ENCODE measurements at places on chromosomes 13 and 19.
A peak's percentile ranks its signal among the peaks of the same experiment; 100 is the strongest.

DNA sequence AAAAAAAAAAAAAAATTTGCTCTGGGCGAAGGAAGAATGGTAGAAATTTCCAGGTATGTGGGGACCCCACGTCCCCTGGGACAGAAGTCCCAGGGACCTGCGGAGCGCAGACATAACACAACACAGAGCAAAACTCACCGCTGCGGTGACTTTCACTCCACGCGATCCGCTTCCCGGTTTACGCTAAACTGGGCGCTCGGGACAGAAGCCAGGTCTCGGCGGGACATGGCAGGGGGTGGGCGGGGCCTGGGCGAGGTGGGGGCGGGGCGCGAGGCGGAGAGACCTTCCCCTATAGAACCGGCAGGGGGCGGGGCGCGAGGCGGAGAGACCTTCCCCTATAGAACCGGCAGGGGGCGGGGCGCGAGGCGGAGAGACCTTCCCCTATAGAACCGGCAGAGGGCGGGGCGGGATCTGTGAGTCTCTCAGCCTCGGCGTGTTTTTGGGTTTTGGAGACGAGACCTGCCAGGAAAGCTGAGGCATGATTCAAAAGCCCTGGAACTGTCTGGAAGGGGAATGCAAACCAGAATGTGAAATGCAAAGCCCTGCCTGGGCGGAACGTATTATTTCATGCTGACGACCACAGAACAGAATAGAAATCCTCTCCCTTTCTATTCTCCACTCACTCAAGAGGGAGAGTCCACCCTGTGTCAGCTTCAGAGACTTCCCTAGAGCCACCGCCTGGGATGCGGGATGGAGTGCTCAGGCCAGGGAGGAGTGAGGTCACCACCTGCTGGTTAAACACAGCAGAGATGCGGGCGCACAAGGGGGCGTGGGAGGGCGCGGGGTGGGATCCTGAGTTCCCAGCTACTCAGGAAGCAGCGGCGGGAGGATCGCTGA is 20.2 kb upstream of the ERVV-1 start:
- DNase-seq, result peak; percentile 81

- DNase-seq, result no peak
These were observed 11.1 kb downstream of the ZSCAN1 start for GRCh38 chr19:58044886-58045285.

DNA sequence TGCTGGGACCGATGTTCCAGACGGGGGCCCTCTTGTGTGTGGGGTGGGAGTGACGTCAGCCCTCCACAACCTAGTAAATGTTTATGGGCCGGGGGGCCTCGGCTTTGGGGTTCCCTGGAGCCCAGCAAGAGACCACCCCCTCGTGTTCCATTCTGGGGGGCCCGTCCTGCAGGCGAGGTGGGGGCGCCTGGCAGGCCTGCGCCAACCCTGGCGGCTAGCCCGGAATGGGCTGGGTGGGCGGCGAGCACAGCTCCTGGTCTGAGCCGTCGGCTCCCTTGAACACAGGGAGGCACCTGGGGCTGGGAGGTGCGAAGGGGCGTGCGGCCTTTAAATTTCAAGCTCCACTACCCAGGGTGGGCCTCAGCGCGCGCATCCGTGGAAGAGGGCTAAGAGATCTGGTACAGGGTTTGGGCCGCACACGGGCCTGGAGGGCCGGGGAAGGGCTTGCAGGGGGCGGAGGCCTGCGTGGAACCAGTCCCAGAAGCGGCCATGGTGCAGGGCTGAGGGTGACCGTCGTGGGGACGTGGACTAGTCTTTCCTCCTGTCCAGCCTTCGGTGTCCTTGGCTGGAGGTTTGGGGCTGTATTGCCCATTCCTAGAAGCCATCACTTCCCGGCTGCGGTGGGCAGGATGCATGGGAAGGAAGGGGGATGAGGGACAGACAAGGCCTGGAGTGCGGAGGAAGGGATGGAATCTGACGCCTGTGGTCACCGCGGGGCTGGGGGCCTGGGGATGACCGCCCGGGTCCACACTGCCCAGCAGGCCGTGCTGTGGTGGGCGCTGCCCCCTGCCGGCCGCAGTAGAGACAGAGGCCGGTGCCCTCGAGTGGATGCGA is 11.4 kb downstream of the NDUFA11 start:
- DNase-seq, result peak; percentile 18

DNA sequence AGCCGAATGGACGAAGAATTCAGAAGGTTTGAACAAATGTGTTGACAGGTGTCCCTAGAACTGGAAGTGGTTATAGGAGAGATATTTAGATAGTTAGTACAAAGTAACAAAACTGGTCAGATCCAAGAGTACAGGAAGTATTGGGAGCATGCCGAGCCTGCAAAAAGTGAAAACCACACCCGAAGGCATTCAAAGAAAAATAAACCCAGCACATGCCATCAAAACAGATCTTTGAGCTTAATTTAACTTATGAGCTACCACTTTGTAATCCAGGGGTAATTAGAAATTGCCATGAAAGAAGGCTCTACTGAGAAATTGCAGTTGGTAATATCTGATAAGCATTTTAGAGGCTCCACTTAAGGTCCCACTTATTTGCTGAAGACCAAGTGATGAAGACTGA is 214.2 kb downstream of the DNAJC15 start:
- no peak for DNase-seq

DNA sequence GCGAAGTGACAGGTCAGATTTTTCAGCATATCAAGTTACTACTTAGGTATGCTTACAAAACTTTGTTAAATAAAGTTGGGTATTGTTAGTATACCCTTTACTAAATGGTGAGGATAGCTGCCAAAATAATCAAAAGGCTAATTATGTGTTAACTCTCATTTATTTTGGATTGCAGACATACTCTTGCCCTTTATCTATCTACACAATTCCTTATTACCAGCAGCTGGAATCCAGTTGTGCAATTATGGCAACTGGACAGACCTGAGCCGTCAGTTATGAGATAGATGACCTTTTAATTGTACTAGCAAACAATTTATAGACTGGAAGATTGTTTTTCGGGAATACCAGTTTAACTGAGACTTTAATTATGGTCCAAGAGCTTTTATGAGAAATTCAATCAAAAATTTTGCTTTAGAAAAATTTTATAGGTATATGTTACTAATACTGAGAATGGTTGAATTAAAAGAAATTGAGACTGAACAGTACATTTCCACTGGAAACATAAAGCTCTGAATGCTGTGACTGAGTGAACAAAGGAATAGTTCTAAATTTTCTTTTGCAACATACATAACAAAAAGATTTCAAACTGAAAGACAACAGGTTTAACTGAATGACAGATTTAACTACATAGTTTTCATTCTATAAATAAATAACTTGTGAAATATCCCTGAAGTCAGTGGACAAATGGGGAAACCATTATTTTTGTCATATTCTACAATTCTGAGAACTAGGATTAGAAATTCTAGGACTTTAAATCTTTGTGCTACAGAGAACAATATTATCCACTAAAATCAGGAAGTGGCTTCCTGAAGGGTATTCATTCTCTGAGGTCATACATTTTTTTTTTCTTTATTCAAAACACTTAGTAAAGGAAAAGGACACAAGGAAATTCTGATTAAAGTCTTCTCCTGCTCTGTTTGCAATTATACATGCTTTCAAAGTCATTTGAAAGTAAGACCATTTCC is 97.4 kb downstream of the ZC3H13 start:
- no peak for DNase-seq

DNA sequence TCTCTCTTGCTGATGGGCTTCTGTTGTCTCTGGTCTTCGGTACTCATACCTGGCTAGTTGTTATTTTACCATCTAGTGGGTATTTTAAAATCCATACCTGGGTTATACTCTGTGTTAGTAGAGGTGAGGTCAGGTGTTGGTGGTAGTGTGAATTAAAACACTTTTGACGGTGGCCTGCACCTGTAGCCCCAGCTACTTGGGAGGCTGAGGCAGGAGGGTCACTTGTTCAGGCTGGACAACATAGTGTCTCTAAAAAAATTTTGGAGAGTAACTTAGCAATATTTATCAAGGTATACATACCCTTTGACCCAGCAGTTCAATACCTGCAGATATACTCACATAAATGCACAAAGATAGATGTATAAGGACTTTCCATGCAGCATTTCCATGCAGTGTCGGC is 55.4 kb downstream of the GSX1 start:
- DNase-seq, result no peak

DNA sequence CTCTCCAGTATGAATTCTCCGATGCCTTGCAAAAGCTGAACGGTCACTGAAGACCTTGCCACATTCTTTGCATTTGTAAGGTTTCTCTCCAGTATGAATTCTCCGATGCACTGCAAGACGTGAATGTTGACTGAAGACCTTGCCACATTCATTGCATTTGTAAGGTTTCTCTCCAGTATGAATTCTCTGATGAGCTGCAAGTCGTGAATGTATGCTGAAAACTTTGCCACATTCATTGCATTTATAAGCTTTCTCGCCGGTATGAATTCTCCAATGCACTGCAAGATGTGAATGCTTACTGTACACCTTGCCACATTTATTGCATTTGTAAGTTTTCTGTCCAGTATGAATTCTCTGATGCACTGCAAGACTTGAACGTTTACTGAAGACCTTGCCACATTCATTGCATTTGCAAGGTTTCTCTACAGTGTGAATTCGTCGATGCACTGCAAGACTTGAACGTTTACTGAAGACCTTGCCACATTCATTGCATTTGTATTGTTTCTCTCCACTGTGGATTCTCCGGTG is 20.0 kb upstream of the ZNF841 start:
- DNase-seq, result no peak

DNA sequence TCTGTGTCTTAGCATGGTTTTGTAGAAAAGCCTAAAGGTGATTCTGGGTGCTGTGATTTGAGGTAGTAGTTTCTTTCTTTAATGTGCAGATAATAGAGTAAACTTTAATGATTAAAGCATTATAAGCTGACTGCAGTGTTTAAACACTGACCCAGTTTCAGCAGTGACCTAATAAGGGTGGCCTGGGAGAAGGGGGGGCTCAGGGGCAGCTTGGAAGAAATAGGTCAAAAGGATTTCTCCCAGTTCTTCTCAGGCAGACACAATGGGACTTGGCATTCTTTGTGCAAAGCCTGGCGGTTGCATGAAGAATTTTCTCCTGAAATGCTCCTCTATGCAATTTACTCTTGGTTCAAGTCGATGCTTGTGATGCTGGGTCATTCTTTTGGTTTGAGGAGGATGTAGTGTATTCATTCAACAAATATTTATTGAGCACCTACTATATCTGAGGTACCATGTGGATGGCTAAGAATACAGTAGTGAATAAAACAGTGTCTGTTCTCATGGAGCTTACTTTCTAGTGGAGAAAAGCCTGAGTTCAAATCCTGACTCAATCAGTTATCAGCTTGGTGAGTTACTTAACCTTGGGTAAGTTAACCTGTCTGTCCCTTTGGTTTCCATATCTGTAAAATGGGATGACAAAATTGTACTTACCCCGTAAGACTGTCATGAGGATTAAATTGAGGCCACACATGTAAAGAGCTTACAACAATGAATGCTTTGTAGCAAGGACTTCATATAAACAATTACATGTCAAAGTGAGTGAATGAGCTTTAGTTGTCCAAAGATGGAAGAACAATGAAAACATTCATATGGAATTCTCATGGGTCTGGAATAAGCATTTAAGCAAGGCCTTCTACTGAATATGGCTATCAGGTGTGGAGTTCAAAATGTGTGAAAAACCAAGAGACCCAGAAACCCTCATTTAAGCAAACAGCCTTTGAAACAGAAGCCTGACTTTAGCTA is 210.2 kb downstream of the KCNRG start:
- no peak for DNase-seq

DNA sequence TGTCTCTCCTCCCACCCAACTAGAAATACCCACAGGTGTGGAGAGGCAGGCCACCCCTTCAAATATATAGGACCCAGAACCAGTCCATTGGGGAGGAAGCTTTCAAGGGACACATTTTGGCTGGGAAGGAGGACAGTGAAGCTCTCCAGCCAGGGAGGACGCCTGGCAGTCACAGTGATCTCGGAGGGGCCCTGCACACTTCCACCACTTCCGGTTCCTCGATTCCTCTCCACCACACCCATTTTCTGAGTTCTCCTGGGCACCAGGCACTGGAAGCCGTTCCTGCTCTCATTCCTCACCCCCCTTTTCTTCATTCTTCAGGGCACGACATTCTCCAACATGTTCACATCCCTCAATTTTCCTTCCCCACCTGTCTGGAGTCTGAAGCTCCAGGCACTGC is 30.4 kb upstream of the CEACAM21 start:
- no peak for DNase-seq

DNA sequence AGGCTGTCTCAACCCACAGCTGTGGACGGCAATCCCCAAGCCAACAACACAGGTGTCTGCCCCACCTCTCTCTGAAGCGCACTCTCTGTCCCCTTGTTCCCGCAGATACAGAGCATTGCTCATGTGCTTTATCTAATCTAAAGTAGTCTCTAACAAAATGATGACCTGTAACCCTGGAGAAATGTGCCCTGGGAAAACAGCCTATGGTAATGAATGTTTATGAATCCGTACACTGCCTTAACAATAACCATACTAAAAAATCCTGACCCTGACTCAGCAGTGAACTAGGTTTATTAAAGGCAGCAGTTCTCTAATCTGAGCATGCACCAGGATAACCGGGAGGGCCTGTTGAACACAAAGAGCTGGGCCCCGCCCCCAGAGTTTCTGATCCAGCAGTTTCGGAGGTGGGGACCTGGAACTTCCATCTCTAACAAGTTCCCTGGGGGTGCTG is 50.7 kb upstream of the SLC15A1 start:
- DNase-seq, result no peak

All from brain microvascular endothelial cell (primary cell).